ENCODE measurements at places on chromosomes 3 and 15.

DNA sequence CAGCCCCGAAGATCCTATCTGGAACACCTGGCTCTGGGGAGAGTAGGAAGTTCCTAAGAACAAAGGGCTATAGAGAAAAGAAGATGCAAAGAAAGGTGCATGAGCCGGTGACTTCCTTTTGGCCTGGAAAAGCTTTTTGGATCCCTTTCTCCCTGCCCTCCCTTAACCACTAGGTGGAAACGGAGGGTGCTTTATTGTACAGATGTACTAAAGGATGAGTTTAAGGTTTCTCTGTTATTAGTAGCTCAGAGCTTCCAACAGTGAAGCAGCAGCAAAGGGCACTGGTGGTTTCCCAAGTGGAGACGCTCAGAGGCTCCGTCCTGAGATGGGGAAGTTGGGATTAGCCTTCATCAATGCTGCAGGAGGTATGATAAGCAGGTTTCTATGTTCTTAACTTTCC is 5.9 kb upstream of the ADGRG7 start:
- no peak for DNase-seq

DNA sequence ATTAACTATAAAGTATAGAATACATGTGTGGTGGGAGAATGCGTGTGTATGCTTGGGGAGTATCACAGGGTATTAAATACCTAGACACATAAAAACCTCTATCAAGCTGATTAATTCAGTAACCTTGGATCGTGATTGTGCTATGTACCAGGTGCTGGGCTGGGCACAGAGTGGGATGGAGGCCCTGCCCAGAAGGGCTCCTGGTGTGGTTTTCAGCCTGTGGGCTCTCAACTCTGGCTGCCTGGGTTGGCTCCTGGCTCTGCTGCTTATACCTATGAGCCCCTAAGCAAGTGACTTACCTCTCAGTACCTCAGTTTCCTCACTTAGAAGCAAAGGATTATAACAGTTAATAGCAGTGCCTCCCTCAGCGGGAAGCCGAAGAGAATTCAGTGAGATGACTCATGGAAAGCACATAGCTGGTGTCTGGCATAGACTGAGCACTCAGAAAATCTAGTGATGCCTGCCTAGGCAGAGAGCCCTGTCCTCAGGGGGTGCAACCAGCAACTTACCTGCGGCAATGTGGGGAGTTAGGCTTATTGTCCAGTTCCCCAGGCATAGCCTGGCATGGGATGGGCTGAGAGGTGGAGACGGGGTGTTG is 90.6 kb upstream of the MYZAP start:
- no peak for DNase-seq

DNA sequence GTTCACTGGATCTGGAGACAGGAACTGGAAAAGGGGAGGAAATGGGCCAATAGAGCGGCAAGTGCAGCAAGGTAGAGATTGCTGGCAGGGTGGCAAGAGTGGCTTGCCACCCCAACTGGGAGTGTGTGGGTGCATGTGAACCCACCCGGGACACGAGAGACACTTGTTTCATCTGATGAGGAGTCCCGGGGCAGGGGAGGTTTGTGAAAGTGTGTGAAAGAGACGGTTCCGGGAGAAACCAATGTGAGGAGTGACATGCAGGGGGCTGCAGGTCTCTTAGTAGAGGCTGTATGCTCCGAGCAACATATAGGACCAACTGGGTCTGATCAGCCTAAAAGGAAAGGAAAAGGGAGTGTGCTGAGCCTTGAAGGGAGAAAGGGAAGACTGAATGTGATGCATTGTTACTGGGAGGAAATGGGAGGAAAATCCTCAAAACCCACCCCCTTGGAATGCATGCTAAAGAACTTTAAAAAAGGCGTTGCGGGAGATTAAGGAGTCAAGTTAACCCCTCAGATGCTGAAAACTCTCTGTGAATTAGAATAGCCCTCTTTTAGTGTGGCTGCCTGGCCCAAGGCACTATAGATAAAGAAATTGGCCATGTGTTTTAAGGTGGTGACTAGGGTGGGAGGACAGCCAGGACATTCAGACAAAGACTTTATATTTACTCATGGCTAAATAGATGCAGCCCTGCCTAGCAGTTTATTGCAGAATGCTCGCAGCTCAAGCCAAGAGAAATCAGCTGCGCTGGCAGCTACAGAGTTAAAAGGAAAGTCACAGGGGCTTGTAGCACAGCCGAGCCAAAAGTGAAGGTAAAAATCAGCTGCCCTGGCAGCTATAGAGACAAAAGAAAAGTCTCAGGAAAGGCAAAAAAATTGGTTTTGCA is 9.1 kb upstream of the SLC9C1 start:
- DNase-seq, result no peak

DNA sequence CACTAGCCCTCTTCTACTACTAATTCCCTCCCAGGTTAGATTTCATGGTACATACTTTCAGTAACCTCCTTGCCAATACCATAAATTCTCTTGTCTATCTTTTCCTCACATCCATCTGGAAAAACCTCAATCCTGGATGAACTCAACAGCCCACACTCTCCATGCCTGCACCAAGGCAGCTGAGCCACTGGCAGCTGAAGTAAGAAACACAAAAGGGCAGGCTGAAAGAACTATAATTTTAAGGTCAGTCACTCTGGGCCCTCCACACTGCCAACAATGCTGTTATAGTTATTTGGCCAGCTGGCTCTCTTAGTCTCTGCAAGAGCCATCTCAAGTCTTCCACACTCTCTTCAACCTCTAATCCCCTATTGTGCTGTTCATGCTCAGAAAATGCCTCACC is 15.1 kb upstream of the TIPARP start:
- no peak for DNase-seq

GRCh38 chr3:9153904-9154619 is 95.4 kb downstream of the SRGAP3 start:
- no peak for DNase-seq

- DNase-seq, result no peak
These were observed 9.3 kb upstream of the SYNM start for GRCh38 chr15:99095626-99096025.

DNA sequence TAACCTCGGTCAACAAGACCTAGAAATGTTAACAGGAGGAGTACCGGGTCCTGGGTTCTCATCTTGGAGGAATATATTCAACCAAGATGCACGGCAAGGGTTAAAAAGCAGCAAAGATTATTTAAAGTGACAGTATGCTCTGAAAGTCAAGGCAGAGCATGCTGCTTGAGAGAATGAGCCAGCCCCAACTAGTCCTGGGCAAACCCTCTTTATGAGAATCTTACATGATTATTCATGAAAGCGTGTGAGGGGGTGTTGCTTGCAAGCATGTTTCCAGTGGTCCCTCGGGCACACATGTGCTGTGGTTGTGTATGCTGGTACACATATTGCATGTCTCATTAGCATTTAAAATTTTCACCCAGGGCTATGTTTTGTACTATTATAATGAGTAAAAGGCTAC is 1445.6 kb downstream of the SI start:
- no peak for DNase-seq

GRCh38 chr3:155748611-155749365 is 3.9 kb upstream of the PLCH1 start:
- DNase-seq, result no peak

- no peak for DNase-seq
These were observed 78.9 kb upstream of the SKOR1 start for GRCh38 chr15:67746450-67746849.

GRCh38 chr3:108388136-108389132 is 92.1 kb downstream of the HHLA2 start:
- no peak for DNase-seq

DNA sequence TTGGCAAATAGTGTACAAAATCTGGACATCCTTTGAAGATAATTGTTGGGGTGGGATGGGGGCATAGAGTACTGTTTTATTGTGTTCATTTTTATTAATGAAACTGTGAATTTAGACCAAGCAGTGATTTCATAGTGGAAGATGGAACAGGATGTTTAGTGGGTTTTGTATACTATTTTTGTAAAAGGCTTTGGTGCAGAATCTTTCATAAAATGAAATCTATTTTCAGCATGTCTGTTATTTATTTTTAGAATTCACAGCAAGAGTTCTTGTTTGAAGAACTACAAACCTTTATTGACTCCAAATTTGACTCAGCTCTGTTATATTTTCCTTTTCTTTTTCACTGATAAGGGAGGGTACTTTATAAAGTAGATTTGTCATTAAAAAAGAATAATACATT is 145.4 kb downstream of the AKAP13 start:
- DNase-seq, result no peak

GRCh38 chr3:356952-357351 is 160.4 kb downstream of the CHL1 start:
- DNase-seq, result no peak

DNA sequence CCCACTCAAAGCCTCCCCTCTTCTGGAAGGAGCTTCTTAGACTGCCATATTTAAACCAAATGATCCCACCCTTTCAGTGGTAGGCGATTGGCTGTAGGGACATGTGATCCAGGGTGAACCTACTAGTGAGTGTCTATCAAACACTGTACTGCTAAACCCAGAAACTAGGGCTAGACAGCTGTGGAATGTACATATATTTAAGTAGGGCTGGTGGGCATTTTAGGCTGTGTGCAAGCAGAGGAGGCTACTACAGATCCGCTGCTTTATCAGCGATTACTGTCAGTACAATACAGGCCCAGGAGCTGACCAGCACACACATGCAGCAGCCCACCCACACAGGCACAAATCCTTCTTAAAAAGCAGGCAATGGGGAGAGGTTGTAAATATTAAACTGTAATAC is 15.4 kb upstream of the LARP6 start:
- no peak for DNase-seq

- no peak for DNase-seq
These were observed 47.9 kb downstream of the ATP2C1 start for GRCh38 chr3:130941793-130942192.

GRCh38 chr15:83283813-83284558 is 478 bp downstream of the BNC1 start:
- DNase-seq, result peak; percentile 18

- no peak for DNase-seq
These were observed 84.3 kb downstream of the HERC1 start for GRCh38 chr15:63749330-63749942.

- no peak for DNase-seq
These were observed 155.6 kb downstream of the SQOR start for GRCh38 chr15:45790325-45790943.

DNA sequence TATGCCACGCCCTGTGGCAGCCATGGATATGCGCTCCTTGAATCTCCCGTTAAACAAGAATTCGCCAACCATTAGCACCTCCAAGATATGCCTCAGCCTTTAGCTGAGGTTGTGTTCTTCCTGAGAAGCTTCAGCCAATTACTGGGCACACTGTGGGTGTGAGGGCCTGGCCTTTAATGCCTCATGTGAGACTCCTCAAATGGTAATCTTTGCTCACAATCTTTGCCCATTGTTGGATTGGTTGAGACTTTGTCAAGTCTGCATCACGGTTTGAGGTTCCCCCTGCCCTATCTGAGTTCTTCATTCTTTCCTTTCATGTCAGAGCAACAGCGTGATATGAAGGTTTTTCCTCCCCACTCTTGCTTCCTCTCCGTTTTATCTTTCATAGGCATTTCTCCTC is 108.1 kb upstream of the CCDC54 start:
- DNase-seq, result no peak

GRCh38 chr15:79028411-79028964 is 62.1 kb downstream of the RASGRF1 start:
- DNase-seq, result peak; percentile 44

DNA sequence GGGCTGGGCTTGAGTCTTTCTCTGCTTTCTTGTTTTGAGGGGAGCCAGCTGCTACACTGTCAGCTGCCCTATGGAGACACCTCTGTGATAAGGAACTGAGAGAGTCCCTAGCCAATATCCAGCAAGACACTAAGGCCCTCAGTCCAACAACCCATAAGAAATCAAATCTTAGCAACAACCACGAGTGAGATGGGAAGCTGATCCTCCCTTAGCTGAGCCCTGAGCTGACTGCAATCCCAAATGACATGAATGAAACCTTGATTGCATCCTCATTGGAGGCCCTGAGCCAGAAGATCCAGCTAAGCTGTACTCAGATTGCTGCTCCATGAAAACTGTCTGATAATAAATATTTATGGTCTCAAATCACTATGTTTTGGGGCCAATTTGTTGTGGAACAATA is 302.1 kb upstream of the MME start:
- no peak for DNase-seq

DNA sequence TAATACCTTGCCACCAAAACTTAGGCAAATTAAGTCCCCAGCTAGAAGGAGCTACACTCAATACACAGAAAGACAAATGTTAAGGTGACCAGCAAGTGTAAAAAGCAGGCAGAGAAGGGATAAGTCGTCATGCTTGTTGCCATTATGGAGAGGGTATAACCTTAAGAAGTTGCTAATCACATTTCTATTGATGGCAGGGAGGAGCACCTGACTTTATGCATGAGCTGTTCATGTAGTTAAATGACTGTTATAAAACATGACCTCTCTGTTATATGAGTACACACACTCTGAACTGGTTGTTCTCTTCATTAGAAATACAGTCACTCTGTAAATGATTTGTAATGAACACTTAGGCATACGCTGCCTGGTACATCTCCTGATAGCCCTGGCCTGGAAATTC is 6.6 kb upstream of the CCNL1 start:
- no peak for DNase-seq

GRCh38 chr15:41942886-41943285 is 29.5 kb downstream of the EHD4 start:
- DNase-seq, result no peak

DNA sequence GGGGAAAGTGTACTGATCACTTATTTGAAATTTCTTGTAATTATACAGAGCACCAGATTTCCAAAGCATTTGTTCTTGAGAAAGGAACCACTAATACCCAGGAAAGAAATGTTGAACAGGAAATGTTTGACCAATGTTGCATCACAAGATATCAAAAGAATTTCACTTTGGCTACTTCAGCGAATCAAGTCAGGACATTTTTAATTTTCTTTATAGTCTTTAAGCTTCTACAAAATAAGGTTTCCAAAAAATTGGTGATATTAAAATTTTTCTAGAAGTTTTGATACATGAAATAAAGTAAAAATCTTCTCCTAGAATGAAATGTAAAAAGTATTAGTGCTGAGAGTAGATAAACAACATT is 421.9 kb downstream of the MECOM start:
- DNase-seq, result no peak

GRCh38 chr15:46091860-46092450 is 457.1 kb downstream of the SQOR start:
- no peak for DNase-seq

- no peak for DNase-seq
These were observed 57.2 kb downstream of the UBE3A start for GRCh38 chr15:25381579-25381978.

DNA sequence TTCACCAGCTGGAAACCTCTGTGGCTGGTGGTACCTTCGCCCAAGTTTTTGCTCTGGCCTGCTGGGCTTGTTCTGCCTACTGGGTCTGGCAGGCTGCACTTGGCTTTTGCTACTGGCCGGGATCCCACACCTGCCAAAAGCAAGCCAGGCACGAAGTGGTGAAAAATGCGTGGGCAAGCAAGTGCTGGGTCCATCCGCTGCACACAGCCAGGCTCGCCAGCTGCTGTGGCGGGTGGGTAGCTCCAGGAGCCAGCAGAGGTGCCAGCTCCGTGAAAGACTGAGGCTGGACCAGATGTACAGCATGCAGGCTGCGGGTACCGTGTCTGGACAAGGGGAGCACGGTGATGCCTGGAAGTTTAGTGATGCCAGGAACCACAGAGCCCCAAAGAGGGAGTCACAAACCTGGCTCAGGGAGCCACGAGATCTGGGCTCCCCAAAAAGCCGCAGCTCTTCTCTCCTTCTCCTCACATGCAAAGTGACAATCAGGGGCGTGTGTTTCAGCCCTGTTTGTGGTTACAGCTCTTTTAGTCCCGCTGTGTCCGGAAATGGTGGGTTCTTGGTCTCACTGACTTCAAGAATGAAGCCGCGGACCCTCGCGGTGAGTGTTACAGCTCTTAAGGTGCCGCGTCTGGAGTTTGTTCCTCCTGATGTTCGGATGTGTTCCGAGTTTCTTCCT is 1455.6 kb upstream of the GBE1 start:
- DNase-seq, result no peak

Measured in frontal cortex (tissue), 4 donors.